ENCODE measurements at places on chromosomes 13 and 19.
A peak's percentile ranks its signal among the peaks of the same experiment; 100 is the strongest.

GRCh38 chr13:61406275-61406674, 9.4 kb downstream of the PCDH20 start:
- DNase-seq = no peak

DNA sequence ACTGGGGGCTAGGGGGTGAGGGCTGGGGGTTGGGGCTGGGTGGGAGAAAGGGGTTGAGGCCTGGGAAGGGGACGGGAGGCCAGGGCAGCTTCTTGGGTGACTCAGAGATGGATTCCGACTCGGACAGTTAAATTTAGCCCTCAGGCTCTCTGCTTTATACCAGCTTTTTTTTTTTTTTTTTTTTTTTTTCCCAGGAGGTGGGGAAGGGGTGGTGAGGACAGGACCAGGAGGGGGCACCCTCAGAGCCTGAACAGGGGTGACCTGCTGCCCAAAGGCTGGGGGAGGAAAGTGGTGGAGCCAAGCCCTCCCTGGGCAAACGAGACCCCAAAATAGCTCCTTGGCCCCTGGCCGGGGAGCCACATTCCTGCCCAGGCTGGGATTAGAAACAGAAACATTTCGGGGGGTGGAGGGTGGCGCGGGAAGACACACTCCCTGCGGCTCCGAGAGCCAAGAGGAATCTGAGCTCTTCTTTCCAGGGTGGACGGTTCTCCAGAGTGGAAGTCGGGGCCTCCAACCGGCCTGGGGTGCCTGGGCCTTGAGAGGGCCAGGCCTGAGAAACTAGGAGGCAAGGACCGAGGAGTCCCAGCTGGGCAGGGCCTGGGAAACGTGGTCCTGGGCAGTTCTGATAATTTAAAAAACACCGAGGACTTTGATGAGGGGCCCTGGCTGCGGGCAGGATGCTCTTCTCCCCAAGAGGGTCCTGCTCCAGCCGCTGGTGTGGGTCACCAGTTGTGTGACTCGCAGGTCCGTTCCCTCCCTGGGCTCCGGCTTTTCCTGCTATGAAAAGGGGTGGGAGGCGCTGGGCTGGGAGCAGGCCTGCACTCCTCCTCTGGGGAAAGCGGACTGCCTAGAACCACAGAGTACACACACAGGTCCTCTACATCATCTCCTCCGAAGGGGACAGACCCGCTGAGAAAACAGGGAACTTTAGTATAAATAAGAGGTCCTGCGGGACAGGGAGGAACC, 813 bp upstream of the DMPK start:
- DNase-seq = peak; percentile 60

DNA sequence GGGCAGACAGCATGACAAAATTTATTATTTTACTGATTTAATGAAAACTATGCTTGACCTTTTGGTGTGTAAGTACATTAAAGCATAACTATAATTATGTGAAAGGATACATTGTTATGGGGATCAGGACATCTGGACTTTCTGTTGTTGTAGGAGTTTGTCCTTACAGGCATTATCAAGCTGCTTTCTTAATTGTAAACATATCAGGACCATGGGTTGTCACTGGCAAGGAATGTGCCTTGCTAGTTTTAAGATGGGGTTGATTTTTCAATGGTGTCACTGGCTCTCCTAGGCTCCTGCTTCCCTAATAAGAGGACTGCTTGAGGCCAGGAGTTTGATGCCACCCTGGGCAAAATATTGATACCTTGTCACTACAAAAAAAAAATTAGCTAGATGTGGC, 32.6 kb downstream of the KBTBD6 start:
- no peak for DNase-seq

GRCh38 chr13:99290894-99291293, 16.3 kb downstream of the GPR183 start:
- no peak for DNase-seq

GRCh38 chr19:30719189-30719998, 347.2 kb downstream of the ZNF536 start:
- DNase-seq = peak; percentile 50

DNA sequence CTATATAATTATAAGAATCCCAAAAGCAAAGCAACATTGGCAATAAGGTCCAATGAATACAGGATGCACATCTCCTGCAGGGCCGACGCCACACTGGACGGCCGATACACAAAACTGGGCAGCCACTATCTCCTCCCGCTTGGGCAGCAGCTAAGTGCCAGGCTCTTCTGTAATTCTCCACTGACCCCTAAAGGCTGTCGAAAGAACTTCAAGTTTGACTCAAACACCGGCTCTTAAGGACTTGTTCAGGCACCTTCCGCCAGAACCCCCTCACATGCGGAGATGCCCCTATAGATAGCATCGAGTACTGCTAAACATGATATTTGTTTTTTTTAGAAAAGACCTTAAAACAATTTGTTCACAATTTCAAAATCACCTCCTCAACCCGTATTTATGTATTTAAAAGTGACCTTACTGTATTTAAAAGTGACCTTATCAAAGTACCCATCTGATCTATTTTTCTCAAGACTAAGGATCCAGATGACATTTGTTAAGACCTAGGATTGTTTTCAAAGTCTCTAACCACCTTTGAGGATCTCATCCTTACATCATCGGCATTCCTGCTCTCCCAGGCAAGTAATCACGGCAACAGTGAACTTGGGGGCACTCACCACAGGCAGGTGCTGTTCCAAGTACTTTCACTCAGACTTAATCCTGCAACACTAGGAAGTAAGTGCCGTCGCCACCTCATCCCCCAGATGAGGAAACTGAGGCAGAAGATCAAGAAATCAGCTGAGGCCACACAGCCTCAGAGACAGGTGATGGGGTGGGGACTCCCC, 77.8 kb downstream of the TUBGCP3 start:
- peak; percentile 84 for DNase-seq

DNA sequence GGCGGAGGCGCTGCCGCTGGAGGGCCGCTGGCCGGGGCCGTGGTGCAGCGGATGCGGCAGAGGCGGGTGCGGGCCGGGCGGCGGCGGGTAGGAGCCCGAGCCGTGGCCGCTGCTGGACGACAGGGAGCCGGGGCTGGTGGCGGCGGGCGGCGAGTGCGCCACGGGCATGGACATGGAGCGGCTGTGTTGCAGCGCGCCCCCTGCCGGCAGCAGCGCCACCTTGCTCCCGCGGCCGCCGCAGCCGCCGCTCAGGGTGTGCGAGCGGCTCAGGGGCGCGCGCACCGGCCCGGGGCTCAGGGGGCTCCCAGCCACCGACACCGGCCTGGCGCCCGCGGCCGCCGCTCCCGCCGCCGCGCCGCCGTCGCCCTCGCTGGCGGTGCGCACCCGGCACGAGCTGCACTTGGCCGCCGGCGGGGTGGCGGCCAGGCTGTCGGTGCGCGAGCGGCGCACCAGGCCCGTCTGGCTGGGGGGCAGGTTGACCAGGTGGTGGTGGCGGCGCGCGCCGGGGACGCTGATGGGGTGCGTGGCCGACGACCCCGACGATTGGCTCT, 1.7 kb downstream of the IRS2 start:
- DNase-seq = peak; percentile 87

- DNase-seq = no peak
Measured at GRCh38 chr19:16626796-16627192, 1.2 kb downstream of the MED26 start.

GRCh38 chr19:39329948-39330347, 5.9 kb downstream of the GMFG start:
- DNase-seq = no peak

DNA sequence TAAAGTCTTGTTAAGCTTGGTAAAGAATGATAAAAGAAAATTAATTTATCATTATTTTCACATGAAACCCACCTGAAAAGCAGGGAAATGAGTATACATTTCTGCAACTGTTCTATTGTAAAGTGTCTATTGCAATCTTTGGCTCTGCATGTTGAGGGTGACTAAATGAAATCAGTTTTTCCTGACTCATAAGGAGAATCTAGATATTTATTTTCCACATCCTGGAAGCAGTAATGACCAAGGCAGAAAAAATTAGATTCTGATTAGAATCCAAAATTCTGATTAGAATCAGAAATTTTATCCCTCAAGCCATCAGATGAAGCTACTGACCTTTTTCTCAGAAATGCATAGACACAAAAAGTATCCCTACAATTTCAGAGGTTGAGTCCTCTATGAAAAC, 178.4 kb downstream of the MYO16 start:
- DNase-seq = no peak

GRCh38 chr19:55472463-55472862, 4.0 kb upstream of the ZNF628 start:
- DNase-seq = peak; percentile 72

DNA sequence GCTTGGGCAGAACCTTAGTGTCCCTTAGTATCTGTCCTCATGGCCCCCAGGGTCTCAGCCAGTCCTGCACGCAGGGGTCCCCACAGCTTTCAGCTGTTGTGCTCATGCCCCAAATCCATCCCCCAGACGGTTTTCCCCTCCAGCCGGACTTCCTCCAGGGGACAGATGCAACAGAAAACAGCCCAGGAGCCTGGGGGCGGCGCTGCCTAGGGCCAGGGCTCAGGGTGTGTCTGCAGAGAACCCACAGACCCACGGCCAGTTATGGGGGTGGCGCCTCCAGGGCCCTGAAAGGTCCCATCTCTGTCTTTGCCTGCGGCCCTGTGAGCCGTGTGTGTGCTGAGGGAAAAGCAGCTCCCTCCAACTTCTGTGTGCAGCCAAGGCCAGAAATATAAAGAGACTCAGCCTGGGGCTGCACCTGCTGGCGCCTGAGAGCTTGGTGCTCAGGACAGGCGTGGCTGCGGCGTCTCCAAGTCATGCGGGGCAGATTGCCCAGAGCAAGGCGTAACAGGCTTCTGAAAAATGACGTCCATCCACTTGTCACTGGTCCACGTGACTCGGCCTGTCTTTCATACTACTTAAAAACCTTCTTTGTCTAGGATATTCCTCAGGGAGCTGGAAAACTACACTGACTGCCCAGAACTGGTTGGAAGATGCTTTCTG, 22.1 kb upstream of the F7 start:
- DNase-seq = peak; percentile 23

DNA sequence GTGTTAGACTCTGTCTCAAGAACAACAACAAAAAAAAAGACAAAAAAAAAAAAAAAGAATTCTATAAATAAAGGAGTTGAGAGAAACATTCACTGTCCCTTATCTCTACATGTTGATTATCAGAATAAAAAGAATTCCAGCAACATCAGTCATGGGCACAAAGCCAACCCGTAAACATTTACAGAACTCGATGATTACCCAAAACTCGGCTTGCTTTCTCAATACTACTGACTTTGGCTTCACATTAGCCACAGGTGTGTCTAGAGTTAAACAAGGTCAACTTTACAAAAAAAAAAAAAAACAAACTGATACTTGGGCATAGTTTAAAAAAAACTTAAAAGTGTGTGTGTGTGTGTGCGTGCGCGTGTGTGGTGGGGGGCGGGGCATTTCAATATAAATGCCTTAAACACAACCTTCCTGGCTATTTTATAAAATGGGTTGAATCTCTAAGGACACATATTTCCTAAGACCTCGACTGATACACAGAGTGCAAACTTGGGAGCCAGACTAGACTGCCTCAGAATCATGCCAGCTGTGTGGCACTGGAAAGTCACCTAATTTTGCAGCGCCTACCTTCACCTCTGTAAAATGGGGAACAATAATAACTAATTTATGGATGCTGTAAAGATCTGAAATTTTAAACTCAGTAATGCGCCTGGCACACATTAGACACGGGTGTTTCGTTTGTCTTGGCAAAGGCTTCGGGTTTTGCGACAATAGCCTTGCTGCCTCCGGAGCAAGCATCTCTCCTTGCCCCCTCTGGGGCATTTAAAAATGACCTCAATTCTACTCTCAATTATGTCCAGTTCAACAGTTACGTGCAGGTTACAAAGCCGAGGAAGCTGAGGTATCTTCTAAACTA, 922 bp downstream of the EBPL start:
- DNase-seq = no peak

DNA sequence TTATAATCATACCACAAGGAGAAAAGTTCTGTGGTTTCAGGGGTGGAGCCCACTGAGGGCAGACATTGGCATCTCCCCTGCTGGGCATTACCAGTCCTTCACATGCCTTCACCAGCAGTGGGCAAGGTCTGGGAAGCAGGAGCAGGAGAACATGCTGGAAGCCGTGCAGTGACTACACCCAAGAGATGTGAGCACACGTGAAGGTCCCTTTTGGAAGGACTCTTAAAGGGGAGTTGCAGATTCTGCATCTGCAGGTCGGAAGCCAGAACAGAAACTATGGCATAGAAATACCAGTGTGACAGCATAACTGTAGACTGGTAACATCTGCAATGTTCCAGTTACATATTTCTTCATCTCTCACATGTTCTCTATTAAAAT, 26.9 kb upstream of the KL start:
- DNase-seq = no peak

- no peak for DNase-seq
Measured at GRCh38 chr13:64749301-64749700, 2480.8 kb downstream of the PCDH9 start.

DNA sequence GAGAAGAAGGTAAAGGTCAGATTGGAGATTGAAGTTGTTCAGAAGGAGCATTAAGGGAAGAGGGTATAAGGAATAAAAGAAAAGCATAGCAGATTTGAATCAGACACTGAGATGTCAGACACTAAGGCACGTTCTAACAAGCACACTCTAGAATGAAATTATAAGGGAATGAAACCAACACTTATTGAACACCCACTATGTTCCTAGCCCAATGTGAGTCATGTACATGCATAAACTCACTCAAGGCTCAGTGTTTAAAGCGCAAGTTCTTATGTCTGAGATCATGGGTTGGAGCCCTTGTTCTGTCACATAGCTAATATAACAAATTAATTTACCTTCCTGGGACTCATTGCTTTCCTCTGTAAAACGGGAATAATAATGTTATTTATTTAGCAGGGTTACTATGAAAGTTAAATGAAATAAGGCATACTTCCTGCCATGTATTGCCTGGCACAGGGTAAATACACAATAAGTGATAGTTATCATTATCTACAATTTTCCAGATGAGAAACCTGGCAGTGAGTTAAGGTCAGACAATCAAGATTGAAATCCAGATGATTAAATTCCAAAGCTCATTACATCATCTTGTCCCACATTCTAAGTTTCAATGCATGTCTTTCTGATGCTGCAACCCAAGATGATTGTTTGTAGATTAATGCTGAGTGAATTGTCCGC, 68.3 kb upstream of the DACH1 start:
- no peak for DNase-seq

- DNase-seq = peak; percentile 99
Measured at GRCh38 chr19:36489920-36490415, 607 bp upstream of the ZNF566 start.

GRCh38 chr13:99072356-99072755, 94.5 kb upstream of the DOCK9 start:
- no peak for DNase-seq

DNA sequence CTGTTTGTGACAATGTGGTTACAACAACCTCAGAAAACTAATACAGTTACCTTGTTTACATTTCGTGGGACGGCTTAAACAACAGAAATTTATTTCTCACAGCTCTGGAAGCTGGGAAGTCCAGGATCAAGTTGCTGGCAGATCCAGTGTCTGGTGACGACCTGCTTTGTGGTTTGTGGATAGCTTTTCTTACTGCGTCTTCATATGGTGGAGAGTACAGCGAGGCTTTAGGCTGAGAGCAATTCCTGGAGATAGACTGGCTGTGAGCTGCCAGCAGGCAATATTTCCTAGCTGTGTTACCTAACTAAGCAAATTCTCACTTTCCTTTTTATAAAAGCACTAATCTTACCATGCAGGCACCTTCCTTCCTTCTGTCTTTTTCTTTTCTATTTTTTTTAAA, 1203.5 kb upstream of the PRR20A start:
- DNase-seq = no peak

All from ELF-1 (cell line).